Mesothelial cell of epicardium (in vitro differentiated cells): ENCODE measurements at places on chromosomes 6 and 20. TPM values are rescaled to one million over a fixed set of nuclear protein-coding genes. Genes with fewer than 3 reads are reported as not detected.

NKAPL gene
- total RNA-seq: not detected in 3 replicates

DNA sequence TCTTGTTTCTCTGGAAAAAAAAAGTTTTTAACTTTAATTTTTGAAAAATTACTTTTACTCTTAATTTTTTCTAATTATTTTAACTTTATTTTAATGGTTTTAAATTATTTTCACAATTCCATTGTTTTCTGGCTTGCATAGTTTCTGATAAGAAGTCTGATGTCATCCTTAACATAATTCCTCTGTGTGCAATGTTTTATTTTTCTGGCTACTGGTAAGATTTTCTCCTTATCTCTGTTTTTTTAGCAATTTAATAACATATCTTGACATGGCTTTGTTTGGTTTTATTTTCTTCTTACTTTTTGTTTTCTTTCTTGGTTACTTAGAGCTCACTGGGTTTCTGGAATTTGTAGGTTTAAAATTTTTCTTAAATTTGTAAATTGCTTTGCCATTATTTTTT is 114.8 kb downstream of the TBXT start:
- DNase-seq: no peak
- peaks cover 5% of the 10 kb centered on the region for H3K27me3 ChIP-seq
- peaks cover 2% of the 10 kb centered on the region for H3K36me3 ChIP-seq
- H3K4me1 ChIP-seq: peaks cover 13% of the 10 kb centered on the region

- DNase-seq: no peak
- peaks cover 7% of the 10 kb centered on the region for H3K4me1 ChIP-seq
- H3K27ac ChIP-seq: no peak overlapping the region
- H3K4me3 ChIP-seq: no peak overlapping the region
- H3K27me3 ChIP-seq: peaks cover 23% of the 10 kb centered on the region
These were observed 85.9 kb downstream of the CRYBG1 start for GRCh38 chr6:106446287-106446885.

DNA sequence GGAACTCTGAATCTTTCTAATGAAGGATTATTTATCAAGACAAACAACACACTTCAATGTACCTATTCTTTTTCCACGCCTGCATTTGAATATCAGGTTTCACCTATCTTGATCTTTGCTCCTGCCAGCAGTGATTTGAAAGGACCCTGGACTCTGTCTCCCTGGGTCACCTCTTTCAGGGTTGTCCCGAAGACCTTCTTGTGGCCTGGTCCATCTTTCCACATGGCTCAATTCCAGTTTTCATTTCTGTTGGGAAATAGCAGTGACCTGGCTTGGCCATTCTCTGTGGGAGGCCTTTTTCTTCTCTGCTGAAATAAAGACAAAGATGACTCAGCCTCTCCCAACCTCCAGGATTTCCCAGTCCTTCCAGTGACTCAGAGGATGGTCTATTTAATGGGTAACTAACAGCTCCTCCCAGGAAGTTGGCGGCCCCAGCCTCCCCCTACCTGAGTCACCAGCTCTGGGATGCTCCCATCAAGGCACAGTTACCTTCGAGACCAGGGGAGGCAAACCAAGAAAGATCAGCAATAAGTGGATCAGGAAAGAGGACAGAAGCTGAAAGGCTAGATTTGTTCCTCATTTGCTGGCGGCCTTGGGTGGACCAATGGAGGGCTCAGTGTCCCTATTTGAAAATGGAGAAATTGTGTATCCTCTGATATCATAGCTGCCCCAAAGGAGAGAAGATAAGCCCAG is 120.2 kb upstream of the RNF24 start:
- no peak overlapping the region for H3K4me3 ChIP-seq
- H3K36me3 ChIP-seq: no peaks in the 10 kb centered on the region
- no peak overlapping the region for H3K27ac ChIP-seq
- no peak for DNase-seq

EMILIN3 gene
- total RNA-seq: 5.0 to 5.6 TPM (median 5.2 TPM) in 3 replicates

DNA sequence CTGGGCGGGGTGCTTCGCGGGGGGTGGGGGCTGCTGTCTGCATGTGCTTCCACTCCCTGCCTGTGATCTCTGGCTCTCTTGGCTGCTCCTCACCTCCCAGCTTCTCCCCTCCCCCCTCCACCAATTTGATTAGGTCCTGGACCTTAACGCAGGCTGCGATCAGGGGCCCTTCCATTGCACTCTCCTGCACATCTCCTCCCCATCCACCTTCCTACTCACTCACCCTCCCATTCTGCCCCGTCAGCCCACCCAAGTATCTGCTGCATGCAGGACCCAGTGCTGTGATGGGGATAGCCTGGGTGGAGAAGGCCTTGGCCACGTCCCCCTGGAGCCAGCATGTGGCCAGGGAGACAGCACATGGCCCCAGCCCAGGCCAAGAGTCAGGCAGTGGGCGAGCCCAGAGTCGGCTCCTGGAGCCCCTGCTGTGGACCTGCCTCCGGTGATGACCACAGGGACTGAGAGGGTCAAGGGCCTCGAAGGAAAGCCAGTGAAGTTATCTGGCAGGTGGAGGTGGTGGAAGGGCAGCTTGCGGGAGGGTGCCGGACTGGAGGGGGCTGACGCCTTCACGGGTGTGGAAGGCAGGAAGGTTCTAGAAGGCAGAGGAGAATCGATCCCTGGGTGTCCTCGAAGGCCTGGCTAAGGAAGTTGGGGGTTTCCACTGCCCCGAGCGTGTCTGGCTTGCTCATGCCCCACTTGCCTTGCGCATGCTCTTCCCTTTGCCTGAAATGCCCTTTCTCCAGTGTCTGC is 40.7 kb downstream of the SRC start:
- H3K36me3 ChIP-seq: peaks cover 12% of the 10 kb centered on the region
- DNase-seq: no peak
- H3K4me3 ChIP-seq: no peak overlapping the region
- no peaks in the 10 kb centered on the region for H3K27me3 ChIP-seq

LAMA5 gene
- total RNA-seq: 571 to 618 TPM (median 601 TPM) in 3 replicates

DNA sequence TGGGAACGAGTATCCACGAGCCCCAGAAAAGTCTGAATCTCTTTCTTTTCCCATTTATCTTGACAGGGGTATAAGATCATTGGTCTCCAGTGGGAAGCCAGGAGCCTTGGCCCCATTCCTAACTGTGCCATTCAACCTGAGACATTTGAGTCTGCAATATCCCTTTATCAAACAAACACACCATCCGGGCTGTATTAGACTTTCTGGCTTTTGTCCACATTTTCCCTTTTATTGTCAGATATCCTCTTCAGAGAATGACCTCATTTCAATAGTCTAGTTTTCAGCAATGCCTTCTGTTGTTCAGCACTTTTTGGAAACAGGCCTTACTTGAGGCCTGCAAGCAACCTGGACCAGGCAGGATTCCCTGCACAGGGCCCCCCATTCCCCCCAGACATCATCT is 15.7 kb downstream of the BPIFA1 start:
- no peak overlapping the region for H3K27ac ChIP-seq
- H3K27me3 ChIP-seq: peaks cover 26% of the 10 kb centered on the region
- no peak overlapping the region for H3K4me3 ChIP-seq
- no peaks in the 10 kb centered on the region for H3K4me1 ChIP-seq

CFAP206 gene
- total RNA-seq: 1.0 to 1.6 TPM (median 1.5 TPM) in 3 replicates

DNA sequence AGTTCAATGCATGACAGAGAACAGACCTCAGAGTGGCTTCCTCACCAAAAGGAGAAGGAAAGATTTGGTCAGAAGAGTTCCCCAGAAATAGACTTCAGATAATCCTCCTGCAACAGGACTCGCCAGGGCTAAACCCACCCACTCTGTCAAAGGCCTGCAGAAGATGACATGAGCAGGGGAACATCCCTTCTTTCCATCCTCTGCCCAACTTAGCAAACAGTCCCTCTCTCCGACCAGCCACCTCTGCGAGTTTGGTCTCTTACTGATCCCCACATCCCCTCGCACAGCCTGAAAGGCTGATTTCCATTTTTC is 7.5 kb downstream of the NFATC2 start:
- H3K27me3 ChIP-seq: no peaks in the 10 kb centered on the region
- H3K36me3 ChIP-seq: peaks cover 11% of the 10 kb centered on the region
- H3K27ac ChIP-seq: peak overlapping the region; percentile 88
- H3K4me1 ChIP-seq: peaks cover 56% of the 10 kb centered on the region

BEND6 gene
- total RNA-seq: 6.6 to 8.1 TPM (median 7.6 TPM) in 3 replicates

DNA sequence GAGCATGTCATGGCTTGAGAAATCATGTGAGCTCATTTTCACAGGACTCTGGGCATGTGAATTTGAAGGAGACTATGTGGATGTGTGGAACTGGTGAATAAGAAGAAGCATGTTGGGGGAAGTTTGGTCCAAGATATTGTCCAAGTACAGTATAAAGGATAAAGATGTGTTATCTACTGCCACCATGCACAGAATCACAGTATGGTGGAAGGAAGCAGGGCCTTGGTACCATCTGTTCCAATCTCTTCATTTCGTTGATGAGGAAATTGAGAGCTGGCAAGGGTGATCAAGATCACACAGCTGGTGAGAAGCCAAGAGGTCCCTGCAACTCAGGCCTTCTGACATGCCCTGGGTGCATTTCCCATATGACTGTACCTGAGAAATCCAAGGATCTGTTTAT is 31.5 kb upstream of the RIPOR2 start:
- no peak for DNase-seq
- H3K27me3 ChIP-seq: no peaks in the 10 kb centered on the region
- H3K4me3 ChIP-seq: no peak overlapping the region
- H3K27ac ChIP-seq: no peak overlapping the region

- no peaks in the 10 kb centered on the region for H3K36me3 ChIP-seq
- peaks cover 45% of the 10 kb centered on the region for H3K27me3 ChIP-seq
- no peak overlapping the region for H3K27ac ChIP-seq
- H3K4me1 ChIP-seq: no peaks in the 10 kb centered on the region
- H3K4me3 ChIP-seq: no peak overlapping the region
- no peak for DNase-seq
These were observed 175.1 kb downstream of the LINC00237 start for GRCh38 chr20:20931024-20931423.

GRCh38 chr6:151070631-151071051 is 169.1 kb upstream of the AKAP12 start:
- H3K4me3 ChIP-seq: peak overlapping the region; percentile 3
- peaks cover 51% of the 10 kb centered on the region for H3K4me1 ChIP-seq
- peaks cover 20% of the 10 kb centered on the region for H3K36me3 ChIP-seq
- peak overlapping the region; percentile 82 for H3K27ac ChIP-seq
- no peaks in the 10 kb centered on the region for H3K27me3 ChIP-seq
- no peak for DNase-seq

AKAP12 gene
- 736 to 747 TPM (median 737 TPM) in 3 replicates for total RNA-seq

RGS17 gene
- total RNA-seq: 1.1 to 1.3 TPM (median 1.2 TPM) in 3 replicates

DNA sequence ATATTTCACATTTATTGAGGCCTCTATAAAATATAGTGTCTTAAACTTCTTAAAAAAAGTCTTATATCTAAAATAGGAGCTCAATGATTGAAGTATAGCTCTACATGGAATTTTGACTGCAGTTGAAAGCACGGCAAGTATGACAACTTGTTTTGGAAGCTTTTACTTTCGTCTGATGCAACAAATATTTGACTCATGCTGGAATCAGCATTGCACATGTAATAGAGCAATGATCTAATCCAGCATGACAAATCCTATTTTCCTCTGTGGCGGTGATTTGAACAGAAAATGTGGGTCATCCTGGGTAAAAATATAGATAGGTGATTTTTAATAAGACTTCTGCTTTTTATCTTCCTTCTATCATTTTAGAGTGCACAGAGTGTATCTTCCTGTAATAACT is 111.6 kb downstream of the TINAG start:
- no peaks in the 10 kb centered on the region for H3K4me1 ChIP-seq
- H3K36me3 ChIP-seq: no peaks in the 10 kb centered on the region
- H3K27me3 ChIP-seq: no peaks in the 10 kb centered on the region
- DNase-seq: no peak
- no peak overlapping the region for H3K27ac ChIP-seq

DACT2 gene
- 7.3 to 8.0 TPM (median 7.4 TPM) in 3 replicates for total RNA-seq

GRCh38 chr6:146905181-146905704 is 299.0 kb upstream of the STXBP5 start:
- no peak for DNase-seq
- H3K27ac ChIP-seq: no peak overlapping the region
- H3K4me3 ChIP-seq: no peak overlapping the region
- H3K36me3 ChIP-seq: no peaks in the 10 kb centered on the region

GRCh38 chr6:129235167-129236000 is 352.4 kb downstream of the LAMA2 start:
- peaks cover 7% of the 10 kb centered on the region for H3K36me3 ChIP-seq
- no peaks in the 10 kb centered on the region for H3K27me3 ChIP-seq
- DNase-seq: no peak
- no peak overlapping the region for H3K4me3 ChIP-seq
- H3K27ac ChIP-seq: peak overlapping the region; percentile 92
- H3K4me1 ChIP-seq: peaks cover 18% of the 10 kb centered on the region

DNA sequence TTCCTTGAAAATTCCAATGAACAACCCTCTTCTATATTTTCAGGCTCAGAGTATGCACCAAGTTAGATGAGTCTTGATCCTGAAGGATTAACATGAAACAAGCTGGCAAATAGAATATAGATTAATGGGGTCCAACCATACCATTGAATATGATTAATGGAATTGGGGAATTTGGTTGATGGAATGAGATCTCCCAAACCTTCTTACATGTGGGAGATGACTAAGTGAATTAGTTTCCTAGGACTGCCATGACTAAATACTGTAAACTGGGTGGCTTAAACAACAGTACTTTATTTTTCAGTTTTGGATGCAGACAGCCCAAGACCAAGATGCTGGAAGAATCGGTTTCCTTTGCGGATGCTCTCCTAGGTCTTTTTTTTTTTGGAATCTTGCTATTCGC is 347.0 kb downstream of the QKI start:
- no peak for DNase-seq
- H3K4me3 ChIP-seq: no peak overlapping the region
- no peaks in the 10 kb centered on the region for H3K36me3 ChIP-seq
- H3K27me3 ChIP-seq: no peaks in the 10 kb centered on the region

DNA sequence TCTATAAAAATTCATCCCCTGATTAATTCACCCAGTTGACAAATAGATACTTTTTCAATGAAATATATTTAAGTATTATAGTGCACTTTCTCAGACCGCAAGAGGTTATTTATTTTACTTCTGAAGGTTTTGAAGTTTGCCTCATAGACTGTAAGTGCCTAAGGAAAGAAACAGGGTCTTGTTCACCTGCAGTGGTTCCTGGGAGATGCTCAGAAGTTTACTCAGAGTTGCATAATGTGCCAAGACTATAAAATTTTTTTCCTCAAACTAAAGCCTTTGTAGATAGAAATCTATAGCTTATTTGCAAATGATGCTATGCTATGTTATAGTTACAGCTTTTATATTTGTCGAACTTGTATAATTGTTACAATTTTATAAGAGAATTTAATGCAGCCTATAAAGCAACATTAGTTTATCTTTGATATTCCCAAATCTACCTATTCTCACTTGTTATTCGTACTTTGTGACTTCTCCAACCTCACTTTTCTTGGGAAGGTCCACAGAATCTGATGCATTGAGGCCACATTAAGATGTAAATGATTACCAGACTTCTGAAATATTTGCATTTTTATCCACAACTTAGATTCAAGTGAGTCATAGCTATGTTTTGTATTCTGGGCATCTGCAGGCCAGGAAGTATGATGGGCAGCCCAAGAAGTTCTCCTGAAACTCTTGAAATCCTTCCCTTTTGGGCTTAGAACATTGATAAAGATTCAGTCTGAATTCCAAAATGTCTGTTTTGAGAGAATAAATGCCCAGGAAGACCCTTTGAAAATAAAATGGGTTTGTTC is 35.7 kb downstream of the KCNQ5 start:
- DNase-seq: no peak
- no peak overlapping the region for H3K27ac ChIP-seq
- H3K4me3 ChIP-seq: no peak overlapping the region
- H3K36me3 ChIP-seq: no peaks in the 10 kb centered on the region
- peaks cover 8% of the 10 kb centered on the region for H3K4me1 ChIP-seq

RIPOR2 gene
- 1.7 to 1.9 TPM (median 1.7 TPM) in 3 replicates for total RNA-seq

FOXC1 gene
- total RNA-seq: 49.8 to 52.2 TPM (median 50.5 TPM) in 3 replicates
